ENCODE measurements at places on chromosomes 5 and 9.

DNA sequence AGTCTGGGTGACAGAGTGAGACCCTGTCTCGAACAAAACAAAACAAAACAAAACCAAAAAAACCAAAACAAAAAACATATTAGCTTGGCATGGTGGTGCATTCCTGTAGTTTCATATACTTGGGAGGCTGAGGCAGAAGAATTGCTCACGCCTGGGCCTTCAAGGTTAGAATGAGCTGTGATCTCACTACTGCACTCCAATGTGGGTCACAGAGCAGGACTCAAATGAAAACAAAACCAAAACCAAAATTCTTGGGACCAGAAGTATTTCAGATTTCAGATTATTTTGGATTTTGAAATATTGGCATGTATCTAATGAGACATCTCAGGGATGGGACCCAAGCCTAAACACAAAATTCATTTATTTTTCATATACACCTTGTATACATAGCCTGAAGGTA is 80.2 kb downstream of the TMC1 start:
- no peak for DNase-seq

GRCh38 chr9:88871669-88872068 is 119.6 kb upstream of the S1PR3 start:
- DNase-seq, result no peak

- DNase-seq, result no peak
Measured at GRCh38 chr9:137277329-137278041, at the start of gene TOR4A. TOR4A (plus strand) TSS chr9:137277726; CDS start chr9:137278690, 964 bp downstream.

- no peak for DNase-seq
Measured at GRCh38 chr5:10673017-10673389, 88.0 kb downstream of the DAP start.

- DNase-seq, result no peak
Measured at GRCh38 chr5:147481874-147482705, 27.8 kb downstream of the DPYSL3 start.

DNA sequence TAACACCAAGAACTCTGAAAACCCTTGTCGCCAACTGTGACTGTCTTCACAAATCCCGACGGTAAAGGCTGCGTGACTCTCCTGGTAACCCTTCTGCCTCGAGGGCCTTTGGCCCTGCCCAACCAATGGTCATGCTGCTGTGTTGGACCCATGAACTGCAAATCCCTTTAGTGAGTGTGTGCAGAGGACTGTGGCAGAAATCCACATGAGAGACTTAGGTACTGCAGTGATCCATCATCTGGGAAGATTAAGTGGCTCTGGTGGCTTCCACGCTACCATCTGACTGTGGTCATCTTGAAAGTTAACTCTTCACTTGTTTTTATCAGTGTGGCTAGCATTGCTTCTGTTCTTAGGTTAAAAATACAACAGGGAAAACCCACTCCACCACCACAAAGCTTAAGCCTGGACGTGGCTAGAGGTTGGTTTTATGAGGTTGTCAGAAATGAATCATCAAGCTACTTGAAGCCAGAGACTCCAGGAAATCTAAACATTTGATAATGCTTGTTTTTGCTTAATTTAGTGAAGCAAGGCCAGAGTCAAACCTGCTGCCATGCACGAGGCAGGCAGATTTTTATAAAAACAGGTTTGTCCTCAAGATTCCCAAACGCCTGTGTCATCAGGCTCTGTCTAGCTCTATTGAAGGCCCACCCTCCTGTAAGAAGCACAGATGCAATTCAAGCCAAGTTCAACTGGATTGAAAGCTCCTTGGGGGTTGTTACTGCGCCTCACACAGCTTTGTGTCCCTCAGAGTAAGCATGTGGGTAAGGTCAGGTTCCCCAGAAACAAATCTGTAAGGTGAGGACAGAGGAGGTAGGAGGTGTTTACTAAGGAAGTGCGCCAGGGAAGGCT is 52.7 kb upstream of the ERCC6L2 start:
- DNase-seq, result no peak
